D341Med (cell line): ENCODE measurements at places on chromosomes 16 and 17.
A peak's percentile ranks its signal among the peaks of the same experiment; 100 is the strongest.

- DNase-seq: no peak
These were observed 172.7 kb upstream of the CCL2 start for GRCh38 chr17:34082404-34082803.

GRCh38 chr17:43211480-43212402 lies at the start of gene TMEM106A:
TSS of gene TMEM106A (plus strand) at chr17:43211875. CDS start at chr17:43213042, 1,167 bp downstream.
- no peak for DNase-seq

GRCh38 chr16:19860166-19861041 lies 24.2 kb downstream of the GPRC5B start:
- no peak for DNase-seq

DNA sequence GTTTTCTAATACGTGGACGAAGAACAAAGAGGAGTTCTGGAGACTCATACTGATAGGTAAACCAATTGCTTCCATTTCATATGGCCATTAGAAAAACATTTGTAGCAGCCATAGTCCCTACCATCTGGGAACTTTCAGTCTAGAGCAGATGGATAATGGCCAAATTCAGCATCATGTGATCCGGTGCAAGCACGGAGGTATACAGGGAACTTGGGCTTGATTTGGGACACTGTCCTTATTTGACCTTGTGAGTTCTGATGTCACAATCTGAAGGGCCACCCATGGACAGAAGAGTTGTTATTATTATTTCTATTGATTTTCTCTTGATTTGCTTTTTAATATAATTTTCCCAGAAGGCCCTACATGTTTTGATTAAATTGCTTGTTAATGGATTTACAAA lies 154.6 kb upstream of the ZNF267 start:
- no peak for DNase-seq

DNA sequence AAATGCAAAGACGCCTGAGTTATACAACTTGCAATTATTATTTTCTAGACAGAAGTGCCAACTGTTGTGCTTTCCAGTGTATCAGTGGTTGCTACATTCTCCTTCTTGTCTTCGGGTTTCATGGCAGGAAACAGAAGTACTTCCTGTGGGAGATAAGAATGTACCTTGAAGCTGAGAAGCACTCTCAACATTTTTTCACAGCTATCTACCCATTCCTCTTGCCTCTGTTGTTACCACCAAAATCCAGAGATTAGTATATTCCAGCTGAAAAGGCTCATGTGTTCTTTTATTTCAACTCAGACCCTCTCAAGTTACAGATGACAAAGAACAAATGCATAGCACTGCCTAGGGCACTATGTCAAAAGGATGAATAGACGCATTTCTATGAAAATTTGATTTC lies 4.8 kb upstream of the ADAT1 start:
- DNase-seq: no peak

- DNase-seq: no peak
These were observed 12.4 kb downstream of the TAT start for GRCh38 chr16:71564335-71564967.

DNA sequence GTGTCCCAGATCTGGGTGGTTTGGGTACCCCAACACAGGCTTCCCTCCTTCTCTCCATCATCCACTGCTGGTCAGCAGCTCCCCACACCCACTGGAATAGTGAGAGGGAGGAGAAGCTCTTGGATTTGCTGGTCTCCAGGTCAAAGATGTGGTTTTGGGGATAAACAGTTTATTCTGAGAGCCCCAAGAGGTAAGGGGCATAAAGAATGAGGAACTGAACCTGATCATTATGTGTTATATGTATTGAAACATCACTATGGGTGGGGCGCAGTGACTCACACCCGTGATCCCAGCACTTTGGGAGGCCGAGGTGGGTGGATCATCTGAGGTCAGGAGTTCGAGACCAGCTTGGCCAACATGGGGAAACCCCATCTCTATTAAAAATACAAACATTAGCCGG lies 3.9 kb downstream of the DPEP2 start:
- no peak for DNase-seq

GRCh38 chr16:88069397-88070168 lies 118.3 kb downstream of the BANP start:
- DNase-seq: no peak

- no peak for DNase-seq
These were observed 8.5 kb upstream of the CBFA2T3 start for GRCh38 chr16:88985521-88985920.

GRCh38 chr17:44850025-44850424 lies 2.3 kb downstream of the HIGD1B start:
- no peak for DNase-seq

GRCh38 chr17:39002991-39003715 lies 36.0 kb upstream of the FBXO47 start:
- no peak for DNase-seq

- DNase-seq: no peak
These were observed 15.2 kb upstream of the PLD6 start for GRCh38 chr17:17221329-17221728.

DNA sequence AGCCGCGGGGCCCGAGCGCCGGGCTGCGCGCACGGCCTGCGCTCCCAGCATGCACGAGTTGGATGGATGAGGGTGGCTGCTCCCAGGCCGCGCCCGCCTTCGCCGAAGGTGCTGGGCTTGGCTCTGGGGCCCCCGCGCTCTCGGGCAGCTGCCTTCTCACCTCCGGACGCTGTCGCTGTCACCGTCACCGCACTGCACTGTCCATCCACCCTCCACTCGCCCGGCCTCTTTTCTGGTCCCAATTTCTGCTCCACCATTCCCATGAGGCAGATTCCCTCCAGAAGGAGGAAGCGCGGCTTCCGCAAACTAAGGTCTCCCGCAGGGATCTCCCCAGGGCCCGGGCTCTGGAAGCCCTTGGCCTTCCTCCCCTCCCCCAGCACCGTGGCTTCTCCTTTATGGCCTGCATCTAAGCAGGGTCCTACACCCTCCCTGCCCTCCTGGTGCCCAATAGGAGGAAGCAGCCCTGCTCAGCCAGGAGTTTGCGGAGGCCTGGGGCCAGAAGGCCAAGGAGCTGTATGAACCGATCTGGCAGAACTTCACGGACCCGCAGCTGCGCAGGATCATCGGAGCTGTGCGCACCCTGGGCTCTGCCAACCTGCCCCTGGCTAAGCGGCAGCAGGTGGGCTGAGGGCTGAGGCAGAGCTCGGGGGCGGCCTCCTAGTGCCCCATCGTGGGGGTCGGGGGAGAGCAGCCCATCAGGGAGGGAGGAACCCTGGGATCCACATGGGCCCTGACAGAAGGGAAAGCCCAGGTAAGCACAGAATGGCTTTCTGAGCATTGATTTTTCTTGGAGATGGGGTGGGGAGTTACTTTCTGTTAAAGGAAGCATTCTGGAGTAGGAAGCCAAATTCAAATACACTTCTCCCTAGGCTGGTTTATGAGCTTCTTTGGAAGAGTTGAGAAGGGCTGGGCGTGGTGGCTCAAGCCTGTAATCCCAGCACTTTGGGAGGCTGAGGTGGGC lies 899 bp downstream of the ACE start:
- no peak for DNase-seq

DNA sequence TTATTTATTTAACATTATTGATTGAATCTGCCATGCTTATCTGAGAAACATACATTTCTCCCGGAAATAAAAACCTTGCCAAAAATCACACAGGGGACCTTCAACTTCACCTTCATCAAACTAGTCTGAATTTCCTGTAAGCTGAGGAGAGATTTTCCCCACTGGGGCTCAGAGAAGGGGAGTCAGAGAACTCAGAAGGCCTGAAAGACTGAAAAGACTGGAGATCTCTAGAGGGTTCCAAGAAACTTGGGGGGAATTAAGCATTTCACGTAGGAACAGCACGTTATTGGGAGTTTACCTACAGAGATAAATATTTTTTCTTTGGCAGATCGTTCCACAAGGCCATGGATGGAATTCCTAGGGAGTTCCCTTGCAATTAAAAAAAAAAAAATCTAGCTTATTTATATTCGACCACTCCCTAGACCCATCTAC lies 528 bp upstream of the NOL11 start:
- peak; percentile 30 for DNase-seq

GRCh38 chr16:12516621-12517309 lies 286.9 kb downstream of the CPPED1 start:
- DNase-seq: no peak

- DNase-seq: no peak
These were observed 43.4 kb downstream of the CYTH1 start for GRCh38 chr17:78738698-78739097.

DNA sequence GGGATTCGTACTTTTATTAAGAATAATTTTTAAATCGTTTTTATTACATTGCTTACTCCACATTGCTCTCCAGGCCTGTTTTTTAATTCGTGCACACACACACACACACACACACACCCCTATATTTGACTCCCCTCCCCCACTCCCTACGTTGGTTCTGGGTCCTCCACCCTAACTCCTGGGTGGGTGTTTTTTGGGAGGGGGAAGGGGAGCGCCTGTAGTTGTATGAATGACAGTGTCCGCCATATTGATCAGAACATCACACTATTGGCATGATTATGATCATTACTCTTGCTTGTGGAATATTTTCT lies 1.3 kb downstream of the GNAO1 start:
- DNase-seq: no peak

- DNase-seq: no peak
These were observed 7.4 kb downstream of the PTRH2 start for GRCh38 chr17:59699786-59700185.

DNA sequence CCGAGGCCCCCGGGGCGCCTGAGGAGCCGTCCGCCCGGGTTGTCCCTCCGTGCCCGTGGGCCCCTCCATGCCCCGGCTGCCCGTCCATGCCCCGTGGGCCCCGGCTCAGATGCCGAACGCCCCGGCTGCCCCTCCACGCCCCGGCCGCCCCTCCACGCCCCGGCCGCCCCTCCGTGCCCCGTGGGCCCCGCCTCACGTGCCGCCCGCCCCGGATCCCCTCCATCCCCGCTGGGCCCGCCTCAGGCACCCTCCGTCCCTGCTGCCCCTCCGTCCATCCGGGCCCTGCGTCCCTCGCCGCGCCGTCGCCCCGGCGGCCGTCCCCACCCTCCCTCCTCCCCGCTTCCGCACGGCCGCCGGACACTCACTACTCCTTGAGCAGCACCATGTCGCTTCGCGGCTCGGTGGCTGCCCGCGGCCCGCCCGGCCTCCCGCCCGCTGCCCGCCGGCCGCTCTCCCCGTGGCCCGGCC lies 382 bp downstream of the PITPNA start:
- DNase-seq: no peak

DNA sequence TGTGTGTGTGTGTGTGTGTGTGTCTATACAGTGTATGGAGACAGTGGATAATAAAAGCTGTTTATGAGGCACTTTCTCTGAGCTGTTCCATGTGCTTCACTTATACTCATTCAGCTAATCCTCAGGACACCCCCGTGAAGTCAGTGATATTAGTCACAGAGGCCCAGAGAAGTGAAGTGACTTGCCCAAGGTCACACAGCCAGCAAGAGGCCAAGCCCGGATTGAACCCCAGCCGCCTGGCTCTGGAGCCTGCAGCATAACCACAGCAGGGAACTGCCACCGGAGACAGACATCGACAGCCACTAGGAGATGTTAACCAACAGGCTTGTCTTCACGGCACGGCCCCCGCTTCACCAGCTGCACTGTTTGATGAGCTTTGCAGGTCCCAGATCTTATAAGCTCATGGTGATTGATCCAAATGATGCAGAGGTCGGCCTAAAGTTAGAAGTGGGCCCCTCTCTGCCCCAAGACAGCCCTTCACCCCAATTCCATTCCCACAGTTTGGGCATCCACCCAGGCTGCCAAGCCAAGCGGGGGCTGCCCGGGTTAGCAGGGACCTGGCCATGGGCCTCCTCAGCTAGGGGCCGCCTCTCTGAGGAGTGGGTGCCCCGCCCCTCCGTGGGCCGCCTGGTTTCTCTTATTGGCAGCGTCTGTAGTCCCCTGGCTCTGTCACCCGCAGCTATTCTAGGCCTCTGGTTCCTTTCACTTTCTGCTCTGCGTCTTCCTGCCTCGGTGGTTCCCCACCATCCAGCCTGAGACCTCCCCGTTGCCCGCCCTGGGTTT lies 30.9 kb downstream of the SOCS1 start:
- no peak for DNase-seq

GRCh38 chr16:21053590-21053989 lies 97.1 kb downstream of the DNAH3 start:
- no peak for DNase-seq

DNA sequence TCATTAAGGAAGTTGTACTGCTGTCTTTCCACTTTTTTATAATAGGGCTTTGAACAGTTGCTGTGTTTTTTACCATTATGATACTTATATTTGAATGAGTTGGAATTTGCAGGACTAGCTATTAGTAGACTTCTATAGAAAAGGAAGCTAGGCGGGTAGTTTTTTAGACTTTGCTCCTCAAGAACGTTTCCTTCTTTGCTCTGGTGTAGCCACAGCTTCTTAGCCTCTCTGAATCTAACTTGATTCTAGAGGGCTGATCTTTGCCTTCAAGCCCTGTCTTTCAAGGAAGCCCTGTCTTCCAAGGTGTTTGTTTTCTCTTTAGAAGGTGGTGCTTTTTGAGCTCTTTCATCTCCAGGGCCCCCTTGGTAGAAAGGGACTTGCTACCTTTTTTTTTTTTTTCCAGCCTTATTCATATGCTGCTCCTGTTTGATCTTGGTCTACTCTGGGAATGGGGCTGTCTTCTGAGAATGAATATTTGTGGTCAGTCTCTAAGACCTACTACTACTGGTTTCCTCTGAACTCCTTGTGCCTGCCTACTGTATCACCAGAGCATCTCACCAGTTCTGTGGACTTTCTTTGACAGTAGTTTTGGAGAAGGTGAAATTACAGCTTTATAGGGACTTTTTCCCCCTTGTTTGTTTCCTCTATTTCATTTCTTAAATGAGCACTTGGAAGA lies 52.3 kb upstream of the RASL10B start:
- DNase-seq: no peak

DNA sequence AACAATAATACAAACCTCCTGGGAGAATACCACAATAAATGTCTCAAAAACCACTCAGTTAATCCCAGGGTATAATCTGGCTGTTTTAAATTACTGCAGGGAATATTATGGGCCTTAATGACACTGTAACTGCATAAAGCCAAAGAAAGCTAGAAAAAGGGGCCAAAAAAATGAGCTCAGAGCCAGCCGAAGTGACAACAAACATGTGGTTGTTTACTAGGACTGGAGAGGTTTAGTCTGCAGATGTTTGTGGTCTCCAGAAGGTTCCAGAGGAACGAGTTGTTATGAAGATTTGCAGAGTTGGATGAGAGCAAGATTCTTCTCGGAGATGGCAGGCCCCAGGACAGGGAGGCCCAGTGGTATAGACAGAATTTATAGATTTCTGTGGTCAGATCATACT lies 97.1 kb upstream of the AKTIP start:
- no peak for DNase-seq

DNA sequence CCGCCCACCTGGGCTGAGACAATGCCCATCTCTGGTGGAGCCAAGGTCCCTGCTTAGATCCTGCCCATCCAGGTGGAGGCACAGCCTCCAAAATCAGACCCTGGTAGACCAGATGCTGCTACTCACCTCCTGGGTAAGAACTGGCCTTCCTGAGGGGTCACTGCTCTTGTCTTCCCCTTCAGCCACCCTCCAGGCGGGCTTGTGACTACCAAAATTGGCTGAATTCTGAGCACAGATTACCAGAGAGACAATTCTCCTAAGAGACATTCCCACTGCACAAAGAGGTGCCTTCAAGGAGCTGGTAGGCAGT lies 10.9 kb downstream of the MMP2 start:
- DNase-seq: no peak

GRCh38 chr17:6047966-6048365 lies 22.2 kb upstream of the WSCD1 start:
- no peak for DNase-seq
